ENCODE measurements at places on chromosomes 6 and 20.

DNA sequence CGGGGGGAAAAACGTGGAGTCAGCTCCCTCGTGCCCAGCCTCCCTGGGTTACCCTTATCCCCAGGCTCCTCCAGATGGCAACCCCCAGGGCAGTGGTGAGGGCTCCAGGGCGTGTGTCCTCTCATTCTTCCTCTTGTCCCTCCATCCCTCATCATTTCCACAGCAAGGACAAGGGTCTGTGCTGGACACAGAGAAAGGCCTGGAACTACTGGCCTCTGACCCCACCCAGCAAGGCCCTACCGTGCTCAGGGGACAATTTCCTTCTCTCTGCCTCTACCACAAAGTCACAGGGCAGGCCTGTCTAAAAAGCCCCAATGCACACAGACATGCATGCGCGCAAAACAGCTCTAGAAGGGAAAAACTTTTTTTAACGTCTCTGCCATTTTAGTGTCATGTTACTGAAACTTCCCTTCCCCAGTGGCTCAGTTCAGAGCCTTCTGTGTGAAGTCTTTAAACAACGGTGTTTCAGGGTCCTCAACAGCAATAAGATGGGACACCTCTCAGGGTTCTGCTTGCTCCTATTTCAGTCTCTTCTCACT is 1.1 kb upstream of the SLC35B2 start:
- DNase-seq, result no peak

- DNase-seq, result no peak
Measured at GRCh38 chr6:36025260-36025931, 955 bp upstream of the SLC26A8 start.

DNA sequence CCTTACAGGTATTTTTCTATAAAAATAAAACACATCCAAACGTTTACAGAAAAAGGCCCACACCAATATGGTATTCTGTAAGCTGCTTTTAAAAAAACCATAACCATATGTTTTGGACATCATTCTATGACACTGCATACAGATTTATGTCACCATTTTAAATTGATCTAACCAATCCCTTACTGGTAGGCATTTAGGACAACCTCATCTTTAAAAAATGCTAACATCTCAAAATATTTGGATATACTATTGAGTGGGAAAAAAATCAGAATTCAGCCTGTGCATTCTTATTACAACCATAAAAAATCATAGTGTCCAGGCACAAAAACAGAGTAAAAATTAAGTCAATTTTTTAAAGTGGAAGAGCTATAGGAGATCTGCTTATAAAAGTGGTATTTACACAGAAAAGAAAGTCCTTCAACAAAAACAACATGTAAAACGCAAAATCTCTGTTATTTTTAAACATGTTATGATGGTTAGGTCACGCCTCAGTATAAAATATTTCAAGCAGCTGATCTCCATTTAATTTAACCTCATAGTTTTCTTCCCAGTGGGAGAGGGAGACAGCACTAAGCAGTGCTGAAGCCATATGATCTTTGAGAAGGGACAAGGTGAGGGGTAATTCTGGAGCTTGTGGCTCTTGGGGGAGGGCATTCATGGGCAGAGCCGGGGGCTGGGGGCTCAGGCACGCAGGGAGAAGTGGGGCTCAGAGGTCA is 21.2 kb downstream of the TRAM2 start:
- DNase-seq, result no peak

- peak; percentile 64 for DNase-seq
Measured at GRCh38 chr6:24720131-24720603, 1.2 kb upstream of the C6orf62 start.

DNA sequence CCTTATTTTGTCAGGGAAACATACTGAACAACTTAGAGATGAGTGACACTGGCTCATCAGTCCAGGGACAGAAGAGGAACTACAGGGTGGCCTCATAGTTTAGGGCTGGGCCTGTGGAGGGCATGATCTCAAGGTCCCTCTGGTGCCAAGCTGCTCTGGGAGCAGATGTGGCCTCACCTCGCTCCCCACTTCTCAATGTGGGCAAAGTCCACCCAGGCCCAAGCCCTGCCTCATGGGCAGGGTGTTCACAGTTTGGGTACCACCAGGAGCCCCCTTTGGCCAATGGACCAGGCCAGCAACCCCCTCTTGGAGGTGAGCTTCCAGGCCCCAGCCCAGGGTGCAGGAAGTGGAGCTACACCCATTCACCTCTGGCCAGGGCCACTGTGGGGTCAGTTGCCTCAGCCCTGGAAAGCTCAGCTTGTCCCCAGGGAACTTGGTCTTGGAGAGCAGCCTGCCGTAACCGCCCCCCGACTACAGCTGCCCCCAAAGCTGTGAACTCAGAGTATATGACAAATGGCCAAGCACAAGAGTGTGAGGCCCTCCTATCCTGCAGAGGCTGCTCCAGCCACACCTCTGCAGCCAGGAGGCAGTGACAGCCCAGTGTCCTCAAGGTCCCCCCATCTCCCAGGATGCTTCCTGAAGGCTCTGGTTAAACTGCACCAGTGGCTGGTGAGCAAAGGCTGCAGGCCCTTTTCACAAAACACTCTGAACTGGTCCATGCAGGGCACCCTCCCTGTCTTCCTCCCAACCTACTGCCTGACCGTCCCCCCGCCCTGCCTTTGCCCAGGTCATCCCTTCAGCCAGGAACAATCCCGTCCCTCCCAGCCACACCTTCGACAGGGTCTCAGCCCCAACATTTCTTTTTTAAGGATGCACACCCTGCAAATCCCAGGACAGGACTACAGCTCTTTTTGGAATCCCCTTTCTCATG is 3.6 kb downstream of the ADISSP start:
- no peak for DNase-seq

GRCh38 chr20:10699941-10700340 is 26.1 kb upstream of the JAG1 start:
- DNase-seq, result no peak

DNA sequence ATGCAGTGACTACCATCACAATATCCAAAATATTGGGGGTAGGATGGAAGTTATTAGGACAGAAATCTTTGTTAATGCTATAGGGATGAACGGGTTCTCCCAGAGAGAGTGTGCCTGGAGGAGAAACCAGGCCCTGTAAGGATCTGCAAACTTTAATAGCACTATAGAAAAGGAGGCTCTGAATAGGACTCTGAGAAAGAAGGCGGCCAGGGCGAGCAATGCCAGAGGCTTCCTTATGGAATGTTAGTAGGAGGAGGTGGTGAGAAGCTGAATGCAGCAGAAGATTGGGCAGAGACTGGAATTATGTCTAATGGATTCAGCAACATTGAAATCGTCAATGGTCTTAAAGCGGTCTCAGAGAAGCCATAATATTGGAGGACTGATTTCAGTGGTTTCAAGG is 84.6 kb upstream of the SYNDIG1 start:
- DNase-seq, result no peak

GRCh38 chr6:124983383-124984083 is 21.3 kb downstream of the RNF217 start:
- DNase-seq, result no peak

- no peak for DNase-seq
Measured at GRCh38 chr6:34161857-34162515, 16.1 kb upstream of the GRM4 start.

- DNase-seq, result no peak
Measured at GRCh38 chr20:62752671-62753501, 43.4 kb upstream of the MRGBP start.

GRCh38 chr6:45917439-45917838 is 98.2 kb downstream of the CLIC5 start:
- no peak for DNase-seq

GRCh38 chr6:21404577-21404976 is 189.0 kb upstream of the SOX4 start:
- DNase-seq, result no peak

DNA sequence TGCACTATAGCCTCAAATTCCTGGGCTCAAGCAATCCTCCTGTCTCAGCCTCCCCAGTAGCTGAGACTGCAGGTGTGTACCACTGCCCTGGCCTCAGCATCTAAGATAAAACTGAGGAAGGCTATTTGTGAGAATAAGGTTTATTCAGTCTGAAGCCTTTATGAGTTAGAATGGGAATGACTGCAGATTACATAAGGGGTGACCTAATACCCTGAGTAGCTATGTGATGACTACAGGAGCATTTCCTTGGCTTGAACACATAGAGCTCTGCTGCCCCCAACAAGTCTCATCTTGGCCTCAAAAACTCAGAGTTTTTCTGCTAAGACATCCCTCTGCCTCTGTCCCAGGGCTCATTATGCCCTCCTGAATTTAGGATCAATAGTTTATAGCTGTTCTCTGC is 7.6 kb downstream of the GSS start:
- DNase-seq, result no peak

GRCh38 chr20:58274384-58274783 is 35.1 kb upstream of the RAB22A start:
- no peak for DNase-seq

DNA sequence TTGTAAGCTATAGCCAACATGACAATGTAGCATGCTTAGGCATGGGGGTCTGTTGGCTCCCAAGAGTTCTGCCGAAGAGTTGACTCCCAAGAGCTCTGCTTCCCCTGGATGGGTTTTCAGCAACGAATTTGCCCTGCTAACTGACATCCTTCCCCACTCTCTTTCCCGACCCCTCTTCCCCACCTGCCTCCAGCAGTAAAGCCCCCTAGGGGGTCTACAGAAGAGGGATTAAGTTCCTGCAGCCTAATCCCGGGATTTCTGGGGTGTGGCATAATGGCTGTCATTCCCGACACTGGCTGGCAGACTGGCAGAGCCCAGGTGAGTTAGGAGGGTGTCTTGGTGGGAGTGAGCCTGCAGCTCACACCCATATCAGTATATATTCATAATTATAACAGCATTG is 121.0 kb upstream of the ZNF184 start:
- DNase-seq, result no peak

DNA sequence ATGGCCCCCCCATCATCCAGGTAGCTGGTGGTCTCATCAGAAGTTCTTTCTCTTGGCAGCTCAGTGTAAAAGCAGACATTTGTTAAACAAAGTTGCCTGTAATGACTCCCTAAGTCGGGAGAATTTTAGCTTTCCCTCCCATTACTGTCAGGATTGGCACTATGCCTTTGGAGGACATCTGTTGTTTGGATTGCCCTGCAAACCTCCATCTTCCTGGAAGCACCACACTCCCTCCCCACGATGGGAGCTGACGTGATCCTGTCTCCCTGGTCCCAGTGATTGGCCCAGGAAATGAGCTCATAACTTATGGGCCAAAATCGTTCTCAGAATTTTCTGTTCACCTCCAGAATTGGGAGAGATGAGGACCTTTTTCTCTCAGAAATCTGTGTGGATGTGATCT is 42.6 kb upstream of the CNR1 start:
- no peak for DNase-seq

- no peak for DNase-seq
Measured at GRCh38 chr6:21115111-21115510, 478.4 kb upstream of the SOX4 start.

- no peak for DNase-seq
Measured at GRCh38 chr6:16595514-16596120, 165.6 kb downstream of the ATXN1 start.

DNA sequence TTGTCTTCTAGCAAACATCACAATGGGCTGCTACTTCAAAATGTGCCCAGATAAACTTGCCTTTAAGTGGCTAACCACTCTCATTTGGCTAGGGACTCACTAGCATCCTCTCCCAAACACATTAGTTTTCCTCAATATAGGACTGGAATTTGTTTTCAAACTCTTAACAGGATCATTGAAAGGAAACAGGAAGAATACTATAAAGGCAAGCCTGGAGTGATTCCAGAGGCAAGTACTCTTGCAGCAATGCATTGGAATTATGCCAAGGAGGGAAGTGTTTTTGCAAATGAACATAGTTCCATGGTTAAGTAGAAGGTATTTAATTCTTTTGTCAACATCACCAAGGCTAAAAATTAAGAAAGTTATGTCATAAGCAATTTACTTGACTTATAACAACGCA is 12.2 kb downstream of the EPHA7 start:
- DNase-seq, result no peak

DNA sequence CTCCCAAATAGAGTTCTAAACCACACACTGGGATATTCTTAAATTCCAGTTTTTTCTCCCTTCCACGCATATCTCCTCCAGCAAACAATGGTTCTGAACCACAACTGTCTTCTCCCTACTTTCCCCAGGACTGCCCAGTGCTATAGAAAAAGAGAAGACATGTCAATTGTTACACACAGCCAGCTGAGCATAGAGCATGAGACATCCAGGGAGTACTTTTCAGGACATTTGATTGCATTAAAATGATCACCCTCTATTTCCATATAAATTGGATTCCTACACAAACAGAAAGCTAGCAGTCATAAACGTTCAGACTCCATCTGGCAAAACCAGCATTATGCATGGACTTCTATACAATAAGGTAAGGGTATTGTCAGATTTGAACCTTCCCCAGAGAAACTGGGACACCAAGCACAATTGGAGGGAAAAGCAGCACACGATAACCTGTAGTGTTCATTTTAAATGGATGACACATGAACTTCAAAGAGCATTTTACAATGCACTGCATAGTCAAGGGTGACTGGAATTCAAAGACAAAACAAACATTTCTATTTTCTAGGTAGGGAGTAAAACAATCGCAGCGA is 93.1 kb upstream of the HEY2 start:
- no peak for DNase-seq

- no peak for DNase-seq
Measured at GRCh38 chr6:41042226-41043055, at the start of gene TSPO2. Gene TSPO2 (plus strand): TSS chr6:41042467. CDS start chr6:41042986, 519 bp downstream.

DNA sequence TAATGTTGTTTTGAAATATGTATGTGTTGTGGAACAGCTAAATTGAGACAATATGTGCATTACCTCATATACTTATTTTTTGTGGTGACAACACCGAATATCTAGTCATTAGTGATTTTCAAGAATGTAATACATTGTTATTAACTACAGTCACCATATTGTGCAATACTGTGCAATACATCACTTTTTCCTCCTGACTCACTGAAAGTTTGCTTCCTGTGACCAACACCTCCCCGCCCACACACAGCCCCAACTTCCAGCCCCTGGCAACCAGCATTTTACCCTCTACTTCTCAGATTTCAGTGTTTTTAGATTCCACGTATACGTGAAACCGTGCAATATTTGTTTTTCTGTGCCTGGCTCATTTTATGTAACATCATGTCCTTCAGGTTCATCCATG is 627.9 kb downstream of the PRKN start:
- no peak for DNase-seq

Measured in stimulated activated CD4-positive, alpha-beta T cell treated with anti-CD3 and anti-CD28 coated beads, Interleukin-1b, Interleukin-23, amount 100 ng/mL, for 1 hour (primary cell).